Fibroblast of upper back skin (primary cell): ENCODE measurements at places on chromosomes 3 and 15.
A peak's percentile ranks its signal among the peaks of the same experiment; 100 is the strongest.

DNA sequence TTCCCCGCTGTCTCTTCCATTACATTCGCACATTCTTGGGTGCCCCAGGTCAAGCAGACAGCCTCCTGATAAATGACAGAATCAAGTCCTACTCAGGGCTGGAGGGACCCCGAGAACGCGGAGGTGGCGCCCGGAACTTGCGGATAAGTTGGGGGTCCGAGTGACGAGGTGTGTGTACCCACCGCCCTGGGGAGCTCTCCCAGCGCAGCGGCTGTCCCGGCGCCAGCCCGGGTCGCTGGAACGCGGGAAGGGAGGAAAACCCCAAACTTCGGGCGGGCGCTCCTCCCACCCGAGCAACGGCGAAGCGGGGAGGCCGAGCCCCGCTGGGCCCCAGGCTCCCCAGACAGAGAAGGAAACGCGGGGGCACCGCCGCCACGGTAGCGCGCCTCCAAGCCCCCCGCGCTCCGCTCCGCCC lies 550 bp downstream of the CLN6 start:
- no peak for DNase-seq

- no peak for DNase-seq
Measured at GRCh38 chr3:124765197-124765840, 35.1 kb downstream of the UMPS start.

DNA sequence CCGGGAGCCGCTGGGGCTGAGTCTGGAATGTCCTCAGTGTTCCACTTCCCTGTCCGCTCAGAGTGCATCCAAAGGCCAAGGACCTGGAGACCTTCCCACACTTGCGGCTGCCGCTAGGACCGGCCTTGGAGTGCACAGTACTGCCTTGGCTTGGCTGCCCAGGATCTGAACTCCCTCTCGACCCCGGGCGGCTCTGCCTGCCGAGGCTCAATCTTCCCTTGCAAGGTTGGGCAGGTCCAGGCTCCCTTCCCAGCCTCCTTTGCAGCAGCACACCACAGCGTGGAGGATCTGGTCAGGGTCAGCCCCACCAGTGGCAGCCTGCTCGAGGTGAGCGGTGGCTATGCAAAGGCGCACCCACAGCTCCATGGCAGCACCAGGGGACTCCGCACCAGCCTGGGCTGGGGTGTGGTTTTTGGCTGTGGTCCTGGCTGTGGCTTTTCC lies 69.2 kb downstream of the PLXNA1 start:
- DNase-seq: no peak

- DNase-seq: peak; percentile 87
Measured at GRCh38 chr3:9946112-9947024, 5.8 kb downstream of the PRRT3 start.

DNA sequence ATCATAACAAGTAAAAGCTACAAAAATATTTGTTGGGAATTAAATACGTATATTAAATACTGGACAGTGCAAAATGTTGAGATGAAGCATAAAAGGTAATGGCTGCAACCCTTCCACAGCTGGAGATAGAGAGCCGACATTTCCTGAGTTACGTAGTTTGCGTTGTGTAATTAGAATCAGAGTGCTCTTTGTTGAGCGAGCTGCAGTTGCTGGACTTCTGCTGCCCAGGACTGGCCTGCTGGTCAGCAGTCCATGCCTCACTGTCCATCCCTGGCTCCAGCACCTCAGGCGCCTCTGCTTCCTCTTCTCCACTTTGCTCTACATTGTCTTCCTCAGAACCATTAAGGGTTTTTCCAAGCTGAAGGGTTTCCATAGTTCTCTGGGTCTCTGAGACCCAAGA lies 28.4 kb upstream of the SHC4 start:
- DNase-seq: no peak

- peak; percentile 86 for DNase-seq
Measured at GRCh38 chr3:65833761-65834505, 204.8 kb downstream of the MAGI1 start.

DNA sequence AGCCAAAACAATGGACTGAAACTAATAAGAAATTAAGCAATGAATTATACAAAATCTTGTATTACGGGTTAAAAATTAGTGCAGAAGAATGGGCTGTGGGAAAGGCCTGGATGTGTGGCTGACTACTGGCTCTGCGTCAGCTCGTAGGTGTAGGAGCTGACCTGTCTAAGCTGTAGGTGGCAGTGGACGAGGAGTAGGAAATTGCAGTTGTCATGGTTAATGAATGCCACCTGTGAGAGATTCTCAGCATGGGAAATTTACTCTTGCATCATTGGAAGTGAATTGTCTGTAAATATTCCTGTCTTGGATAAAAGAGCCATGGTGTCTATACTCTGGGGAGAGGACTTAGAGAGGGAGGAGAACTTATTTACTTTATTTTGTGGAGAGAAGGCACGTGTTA lies 23.4 kb downstream of the CHRNA7 start:
- DNase-seq: no peak

DNA sequence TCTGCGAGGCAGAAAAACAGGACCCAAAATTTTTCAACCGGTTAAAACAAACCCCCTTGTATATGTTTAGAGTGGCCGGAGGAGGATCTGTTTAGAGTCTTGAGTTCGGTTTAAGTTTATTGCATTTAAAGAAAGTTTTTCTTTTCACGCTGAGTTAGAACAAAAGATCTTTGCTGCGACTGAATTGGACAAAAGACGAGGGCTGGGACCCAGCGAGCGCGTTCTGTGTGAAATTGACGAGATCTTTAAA lies 9.8 kb downstream of the NR2F2 start:
- DNase-seq: no peak

DNA sequence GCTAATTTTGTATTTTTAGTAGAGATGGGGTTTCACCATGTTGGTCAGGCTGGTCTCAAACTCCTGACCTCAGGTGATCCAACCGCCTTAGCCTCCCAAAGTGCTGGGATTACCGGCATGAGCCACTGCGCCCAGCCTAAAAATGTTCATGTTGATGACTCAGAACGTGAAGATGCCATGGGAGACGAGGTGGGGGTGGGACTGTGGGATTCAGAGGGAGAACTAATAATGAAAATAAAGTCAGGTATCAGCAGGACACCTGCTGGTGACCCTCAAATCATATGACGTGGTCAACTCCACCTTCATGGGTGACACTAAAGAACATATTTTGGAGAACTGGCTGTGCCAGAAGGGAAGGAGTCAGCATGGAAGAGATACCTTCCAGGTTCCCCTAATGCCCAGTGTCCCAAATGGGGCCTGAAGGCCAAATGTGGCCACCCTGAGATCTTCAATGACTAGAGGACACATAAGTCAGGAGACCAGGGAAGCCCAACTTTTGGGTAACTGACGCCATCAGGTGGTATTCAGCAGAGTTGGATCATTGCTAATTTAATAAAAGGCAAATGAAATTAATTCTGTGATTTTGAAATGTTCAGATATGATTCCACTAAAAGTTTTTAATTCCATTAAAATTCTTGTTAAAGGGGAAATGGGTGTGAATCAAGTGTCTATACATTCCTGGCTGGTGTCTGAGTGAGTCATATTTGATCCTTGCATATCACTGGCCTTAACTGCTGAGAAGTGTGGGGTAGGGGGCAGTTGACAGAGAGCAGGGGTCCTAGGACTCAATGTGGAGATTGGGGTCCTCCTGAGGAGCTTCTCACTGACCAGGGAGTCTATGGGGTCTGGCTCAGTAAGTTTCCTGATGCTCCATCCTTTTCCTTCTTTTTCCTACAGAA lies 88.6 kb upstream of the GSK3B start:
- DNase-seq: peak; percentile 68

DNA sequence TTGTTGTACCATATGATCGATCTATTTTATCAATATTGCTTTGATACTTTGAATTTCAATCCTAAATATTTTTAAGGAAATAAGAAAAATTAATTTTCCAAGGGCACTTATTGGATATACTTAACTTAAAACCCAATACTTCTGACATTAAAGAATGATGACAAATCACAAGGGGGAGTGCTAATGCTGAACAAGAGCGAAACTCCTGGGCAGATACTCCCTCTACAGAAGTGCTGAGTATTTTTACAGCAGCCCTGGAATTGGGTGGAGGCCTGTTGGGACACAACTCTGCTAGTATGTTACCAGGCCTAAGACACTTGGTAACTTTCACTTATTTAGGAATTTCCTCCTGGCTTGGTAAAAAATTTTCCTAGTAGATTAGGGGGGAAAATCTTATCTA lies 46.2 kb downstream of the DENND6A start:
- DNase-seq: peak; percentile 37

DNA sequence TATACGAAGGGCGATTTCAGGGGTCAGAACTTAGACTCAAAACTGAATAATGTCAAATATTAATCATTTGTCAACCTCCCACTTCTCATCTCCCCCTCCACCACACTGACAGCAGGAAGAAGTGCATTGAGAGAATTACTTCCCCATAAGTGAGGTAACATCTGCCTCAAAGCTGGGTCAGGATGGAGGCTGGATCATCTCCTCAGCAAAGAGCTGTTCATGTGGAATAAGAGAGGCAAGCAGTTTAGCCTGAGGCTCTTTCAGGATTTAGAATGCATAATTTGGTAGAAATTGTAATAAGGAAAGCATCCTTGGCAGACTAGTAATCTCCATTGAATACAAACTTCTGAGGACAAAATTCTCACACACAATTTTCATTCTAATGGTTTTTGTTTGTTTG lies 512.1 kb downstream of the ROBO1 start:
- DNase-seq: no peak

DNA sequence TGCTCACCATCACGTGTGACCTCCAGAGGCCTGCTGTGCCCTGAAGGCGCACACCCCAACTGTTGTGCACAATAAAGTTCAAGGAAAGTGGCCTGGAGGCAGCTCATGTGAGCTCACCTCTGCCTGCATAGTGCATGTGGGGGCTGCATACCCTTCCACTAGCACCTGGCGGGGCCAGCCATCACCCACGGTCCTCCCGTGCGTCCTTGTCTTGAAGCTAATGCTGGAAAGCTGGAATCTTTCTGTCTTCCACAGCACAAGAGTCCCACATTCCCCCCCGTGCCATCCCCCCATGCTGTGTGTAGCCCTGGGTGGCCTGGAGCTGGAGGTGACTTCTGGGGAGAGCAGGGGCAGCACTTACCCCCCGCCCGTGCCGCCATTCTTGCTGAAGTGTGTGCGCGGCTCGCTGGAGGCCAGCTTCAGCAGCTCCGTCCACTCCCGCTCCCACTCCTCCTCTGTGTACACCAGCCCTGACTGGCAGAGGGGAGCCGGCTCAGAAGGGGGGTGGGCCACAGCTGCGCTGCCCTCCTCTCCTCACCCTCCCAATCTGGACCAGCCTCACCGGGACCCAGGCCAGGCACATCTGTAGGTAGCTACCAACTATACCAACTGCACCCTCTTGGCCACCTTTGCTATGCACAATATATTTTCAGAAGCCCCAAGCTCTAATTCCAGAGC lies 199.5 kb downstream of the KLF13 start:
- no peak for DNase-seq

DNA sequence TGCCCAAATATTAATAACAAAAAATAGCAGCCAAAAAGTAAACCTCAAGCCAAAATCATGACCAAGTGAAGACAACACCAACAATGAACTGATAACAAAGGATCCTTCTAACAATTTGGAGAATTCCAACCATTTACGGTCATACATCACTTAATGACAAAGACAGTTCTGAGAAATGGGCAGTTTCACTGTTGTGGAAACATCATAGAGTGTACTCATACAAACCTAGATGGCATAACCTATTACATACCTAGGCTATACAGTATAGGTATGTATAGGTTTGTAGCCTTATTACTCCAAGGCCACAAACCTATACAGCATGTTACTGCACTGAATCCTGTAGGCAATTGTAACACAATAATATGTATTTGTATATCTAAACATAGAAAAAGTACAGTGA lies 12.4 kb downstream of the ANO10 start:
- DNase-seq: no peak

GRCh38 chr15:75695220-75695619 lies 17.4 kb downstream of the CSPG4 start:
- no peak for DNase-seq

DNA sequence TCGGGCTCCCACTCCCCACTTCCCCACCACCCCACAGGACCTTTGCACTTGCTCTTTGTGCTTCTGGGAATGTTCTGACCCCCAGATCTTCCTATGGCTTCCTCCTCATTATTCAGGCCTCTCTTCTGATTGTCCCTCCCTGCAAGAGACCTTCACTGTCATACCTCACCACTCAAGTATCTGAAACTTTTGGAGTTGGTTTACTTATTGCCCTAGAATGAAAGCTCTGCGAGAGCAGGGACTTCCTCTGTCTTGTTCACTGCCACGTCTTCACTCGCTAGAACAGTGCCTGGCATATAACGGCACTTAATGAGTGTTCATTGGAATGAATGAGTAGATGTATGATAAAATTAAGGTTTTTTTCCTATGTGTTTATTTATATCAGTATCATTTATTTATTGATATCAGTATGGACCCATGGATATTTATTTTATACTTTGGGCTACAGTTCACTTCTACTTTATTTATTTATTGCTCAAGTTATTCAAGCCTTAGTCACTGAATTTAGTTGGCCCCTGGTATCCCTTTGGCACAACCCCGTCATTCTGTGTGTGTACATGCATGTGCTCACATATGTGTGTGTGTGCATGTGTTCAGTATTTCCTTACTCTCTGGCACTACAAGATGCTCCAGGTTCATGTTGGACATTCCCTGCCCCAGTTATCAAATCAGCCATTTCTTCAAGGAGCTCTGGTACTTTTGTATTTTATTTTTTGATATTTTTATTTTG lies 197.6 kb downstream of the THSD4 start:
- DNase-seq: no peak

- DNase-seq: no peak
Measured at GRCh38 chr3:39275052-39275451, 4.8 kb downstream of the CX3CR1 start.

DNA sequence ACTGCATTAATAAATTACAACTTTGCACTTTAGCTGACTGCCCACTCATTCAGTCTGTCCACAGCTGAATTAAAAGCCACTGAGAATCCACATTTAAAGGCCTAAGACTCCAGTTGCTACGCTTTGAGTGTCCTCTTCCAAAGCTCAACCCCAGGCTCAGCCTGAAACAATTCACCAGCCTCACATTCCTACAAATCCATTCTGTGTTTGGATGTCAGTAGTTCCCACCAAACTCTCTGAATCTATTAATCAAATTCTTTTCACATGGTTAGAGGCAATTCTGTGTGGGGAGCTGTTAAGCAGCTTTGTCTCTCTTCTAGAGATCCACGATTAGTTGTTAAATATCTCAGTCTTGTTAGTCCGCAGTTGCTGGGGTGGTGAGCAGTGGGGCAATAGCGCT lies 116.8 kb upstream of the UBE2E2 start:
- DNase-seq: no peak

GRCh38 chr3:28972921-28973320 lies 307.9 kb upstream of the RBMS3 start:
- peak; percentile 59 for DNase-seq

- DNase-seq: peak; percentile 50
Measured at GRCh38 chr15:73900095-73900712, 26.1 kb upstream of the LOXL1 start.

DNA sequence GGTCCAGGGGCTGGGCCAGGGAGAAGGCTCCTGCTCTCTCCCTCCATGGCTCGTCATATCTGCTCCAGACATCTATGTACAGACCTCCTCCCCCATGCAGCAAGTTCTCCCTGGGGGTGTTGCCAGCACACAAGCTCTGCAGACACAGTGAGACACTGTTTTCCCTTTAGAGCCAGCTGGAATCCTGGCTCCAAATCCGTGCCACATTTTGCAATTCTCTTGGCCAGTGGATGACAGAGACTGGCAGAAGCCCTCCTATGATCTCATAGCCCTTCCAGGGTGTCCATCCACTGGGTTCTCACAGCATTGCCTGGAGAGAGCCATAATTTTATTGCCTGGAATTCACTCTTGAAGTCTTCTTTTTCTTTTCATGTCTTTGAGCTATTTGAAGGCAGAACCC lies 203.9 kb downstream of the TLE3 start:
- DNase-seq: peak; percentile 81
